ENCODE measurements at places on chromosomes 4 and X. TPM values are rescaled to one million over a fixed set of nuclear protein-coding genes. Genes with fewer than 3 reads are reported as not detected.

The ETDA gene
- not detected for total RNA-seq

The PCDH10 gene
- total RNA-seq = not detected

The VCX3A gene
- not detected for total RNA-seq

GRCh38 chr4:105186701-105187161 lies 40.1 kb downstream of the TET2 start:
- no peaks in the 10 kb centered on the region for H3K27me3 ChIP-seq
- peaks cover 29% of the 10 kb centered on the region for H3K4me1 ChIP-seq
- H3K36me3 ChIP-seq = peaks cover 27% of the 10 kb centered on the region
- H3K4me3 ChIP-seq = no peak overlapping the region

The BCOR gene
- 64.5 TPM for total RNA-seq

- peaks cover 2% of the 10 kb centered on the region for H3K36me3 ChIP-seq
- H3K4me3 ChIP-seq = no peak overlapping the region
- DNase-seq = no peak
- H3K27me3 ChIP-seq = no peaks in the 10 kb centered on the region
- no peak overlapping the region for H3K27ac ChIP-seq
- peaks cover 14% of the 10 kb centered on the region for H3K4me1 ChIP-seq
These were observed 155.2 kb upstream of the PPP1R2C start for GRCh38 chrX:42933187-42933586.

GRCh38 chr4:152382057-152382785 lies 153.7 kb downstream of the FBXW7 start:
- H3K4me1 ChIP-seq = peaks cover 11% of the 10 kb centered on the region
- H3K27ac ChIP-seq = no peak overlapping the region
- H3K36me3 ChIP-seq = peaks cover 2% of the 10 kb centered on the region
- no peaks in the 10 kb centered on the region for H3K27me3 ChIP-seq
- no peak for DNase-seq
- peak overlapping the region; percentile 78 for H3K4me3 ChIP-seq

GRCh38 chr4:14167876-14168510 lies 540.5 kb upstream of the BOD1L1 start:
- H3K4me1 ChIP-seq = no peaks in the 10 kb centered on the region
- no peak overlapping the region for H3K27ac ChIP-seq
- H3K27me3 ChIP-seq = no peaks in the 10 kb centered on the region
- no peaks in the 10 kb centered on the region for H3K36me3 ChIP-seq
- no peak for DNase-seq

GRCh38 chrX:38018766-38019425 lies 12.5 kb downstream of the SYTL5 start:
- no peak for DNase-seq
- H3K36me3 ChIP-seq = no peaks in the 10 kb centered on the region
- no peak overlapping the region for H3K27ac ChIP-seq
- no peaks in the 10 kb centered on the region for H3K4me1 ChIP-seq
- no peak overlapping the region for H3K4me3 ChIP-seq

DNA sequence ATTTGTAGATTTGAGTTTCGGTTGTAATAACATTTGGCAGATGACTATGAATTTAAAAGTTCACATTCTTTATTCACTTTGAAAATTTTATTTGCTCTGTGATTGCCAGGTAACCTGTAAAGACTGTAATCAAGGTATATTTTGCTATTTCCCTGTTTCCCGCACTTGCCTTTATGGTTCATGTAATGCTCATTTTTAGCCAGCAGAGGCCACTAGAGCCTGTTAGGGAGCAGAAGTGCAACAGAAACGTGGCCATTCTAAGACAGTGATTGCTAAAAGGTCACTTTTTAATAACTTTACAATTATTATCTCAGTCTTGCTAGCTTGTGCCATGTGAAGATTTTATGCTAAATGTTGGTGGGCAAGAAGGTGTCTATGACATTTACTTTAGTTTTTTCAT lies 12.4 kb downstream of the YIPF6 start:
- peaks cover 22% of the 10 kb centered on the region for H3K36me3 ChIP-seq
- H3K27ac ChIP-seq = no peak overlapping the region
- peak; percentile 80 for DNase-seq
- no peaks in the 10 kb centered on the region for H3K27me3 ChIP-seq

DNA sequence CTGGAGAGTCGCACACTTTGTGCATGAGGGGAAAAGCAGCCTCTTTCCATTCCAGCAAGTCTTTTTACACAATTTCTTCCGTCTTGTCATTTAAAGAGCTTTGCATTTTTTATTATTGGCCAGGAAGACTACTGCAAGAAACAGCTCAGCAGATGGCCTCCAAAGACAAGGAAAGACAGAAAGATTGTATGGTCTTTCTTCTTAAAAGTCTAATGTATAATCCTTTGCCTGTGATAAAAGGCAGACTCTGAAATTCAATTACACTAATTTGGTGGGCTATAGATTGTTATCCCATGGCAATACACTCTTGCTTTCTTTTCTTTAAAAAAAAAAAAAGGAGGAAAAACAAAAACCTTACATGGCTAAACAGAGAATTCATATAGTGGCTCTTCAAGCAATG lies 5.9 kb downstream of the CAPN6 start:
- no peaks in the 10 kb centered on the region for H3K4me1 ChIP-seq
- DNase-seq = no peak
- H3K4me3 ChIP-seq = no peak overlapping the region
- no peak overlapping the region for H3K27ac ChIP-seq
- no peaks in the 10 kb centered on the region for H3K27me3 ChIP-seq
- no peaks in the 10 kb centered on the region for H3K36me3 ChIP-seq

The BBS7 gene
- total RNA-seq = 18.7 TPM

GRCh38 chr4:98510757-98511517 lies 147.5 kb downstream of the TSPAN5 start:
- H3K4me1 ChIP-seq = peaks cover 62% of the 10 kb centered on the region
- peak overlapping the region; percentile 73 for H3K4me3 ChIP-seq
- H3K27me3 ChIP-seq = no peaks in the 10 kb centered on the region
- peak; percentile 81 for DNase-seq
- peak overlapping the region; percentile 78 for H3K27ac ChIP-seq

DNA sequence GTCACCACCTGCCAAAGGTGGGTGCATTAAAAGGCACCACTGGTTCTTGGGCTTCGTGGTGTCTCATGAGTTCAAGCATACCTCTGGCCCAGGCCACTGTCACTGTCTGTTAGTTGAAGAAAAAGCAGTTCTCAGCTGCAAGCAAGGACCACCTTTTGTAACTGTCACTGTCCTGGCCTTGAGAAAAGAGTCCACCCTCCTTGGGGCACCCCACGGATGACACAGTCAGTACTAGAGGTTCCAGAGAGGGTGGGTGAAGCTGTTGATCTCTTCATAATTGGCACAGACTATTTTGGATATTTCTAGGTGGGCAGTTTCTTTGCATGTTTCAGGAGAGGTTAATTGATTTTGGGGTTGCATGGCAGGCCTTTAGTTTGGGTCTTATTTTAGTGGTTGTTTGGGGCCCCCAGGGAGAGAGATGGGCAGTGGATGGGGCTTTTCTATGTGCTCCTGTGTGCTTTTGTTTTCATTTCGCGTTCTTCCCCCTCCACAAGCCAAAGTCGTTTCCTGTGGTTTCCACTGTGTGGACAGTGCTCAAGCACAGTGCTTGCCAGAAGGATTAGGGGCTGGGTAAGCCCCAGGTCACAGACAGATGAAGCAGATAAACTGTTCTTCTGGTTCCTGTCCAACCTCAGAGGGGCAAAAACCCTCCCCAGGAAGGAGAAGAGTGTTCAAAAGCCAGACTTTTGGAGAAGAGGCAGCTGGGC lies 156.2 kb upstream of the PPP1R2C start:
- peak overlapping the region; percentile 86 for H3K27ac ChIP-seq
- DNase-seq = peak; percentile 78
- no peaks in the 10 kb centered on the region for H3K27me3 ChIP-seq
- peaks cover 6% of the 10 kb centered on the region for H3K36me3 ChIP-seq
- H3K4me1 ChIP-seq = peaks cover 14% of the 10 kb centered on the region
- H3K4me3 ChIP-seq = peak overlapping the region; percentile 69

The SASH3 gene
- total RNA-seq = 115 TPM

- peaks cover 2% of the 10 kb centered on the region for H3K36me3 ChIP-seq
- DNase-seq = peak; percentile 80
These were observed 107.5 kb upstream of the RPL34 start for GRCh38 chr4:108512615-108513505.

GRCh38 chrX:63768760-63769159 lies 16.3 kb downstream of the ARHGEF9 start:
- H3K4me3 ChIP-seq = no peak overlapping the region
- H3K36me3 ChIP-seq = no peaks in the 10 kb centered on the region
- no peak overlapping the region for H3K27ac ChIP-seq
- DNase-seq = no peak

- H3K4me3 ChIP-seq = no peak overlapping the region
- H3K27me3 ChIP-seq = no peaks in the 10 kb centered on the region
- no peak for DNase-seq
- no peak overlapping the region for H3K27ac ChIP-seq
These were observed 30.4 kb downstream of the CCNQ start for GRCh38 chrX:153568451-153569011.

- no peaks in the 10 kb centered on the region for H3K27me3 ChIP-seq
- DNase-seq = no peak
- no peak overlapping the region for H3K27ac ChIP-seq
- no peaks in the 10 kb centered on the region for H3K36me3 ChIP-seq
- no peak overlapping the region for H3K4me3 ChIP-seq
- H3K4me1 ChIP-seq = no peaks in the 10 kb centered on the region
These were observed 718.1 kb downstream of the SMARCA1 start for GRCh38 chrX:128805236-128805635.

GRCh38 chr4:22190855-22191254 lies 242.3 kb upstream of the KCNIP4 start:
- no peak for DNase-seq
- no peaks in the 10 kb centered on the region for H3K4me1 ChIP-seq
- H3K27me3 ChIP-seq = no peaks in the 10 kb centered on the region
- H3K36me3 ChIP-seq = no peaks in the 10 kb centered on the region
- no peak overlapping the region for H3K27ac ChIP-seq
- H3K4me3 ChIP-seq = no peak overlapping the region

DNA sequence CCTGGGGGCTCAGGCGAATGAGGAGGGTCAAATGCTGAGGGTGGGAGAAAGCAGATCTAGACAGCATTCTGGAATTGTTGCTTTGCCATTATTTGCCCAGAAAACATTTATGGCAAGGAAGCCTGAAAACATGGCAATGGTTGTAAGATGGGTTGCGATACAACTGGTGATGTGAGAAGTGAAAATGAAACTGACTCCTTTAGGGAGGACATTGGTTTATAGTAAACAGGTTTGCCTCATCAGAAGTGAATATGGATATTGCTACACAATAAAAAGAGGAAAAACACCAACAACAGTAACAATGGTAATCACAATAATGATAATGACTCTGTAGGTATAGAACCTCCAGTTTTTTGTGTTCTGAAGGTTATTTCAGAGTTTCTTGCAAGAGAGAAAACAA lies 107.0 kb upstream of the TBC1D9 start:
- peaks cover 7% of the 10 kb centered on the region for H3K4me1 ChIP-seq
- H3K27me3 ChIP-seq = peaks cover 20% of the 10 kb centered on the region
- no peak overlapping the region for H3K4me3 ChIP-seq

The OFD1 gene
- 19.3 TPM for total RNA-seq

The EVC2 gene
- total RNA-seq = 0.40 TPM

- H3K4me3 ChIP-seq = no peak overlapping the region
- no peaks in the 10 kb centered on the region for H3K36me3 ChIP-seq
- no peaks in the 10 kb centered on the region for H3K4me1 ChIP-seq
These were observed 32.8 kb upstream of the PPARGC1A start for GRCh38 chr4:23922541-23923111.

The TRAM1L1 gene
- total RNA-seq = not detected

The CHRDL1 gene
- total RNA-seq = not detected

DNA sequence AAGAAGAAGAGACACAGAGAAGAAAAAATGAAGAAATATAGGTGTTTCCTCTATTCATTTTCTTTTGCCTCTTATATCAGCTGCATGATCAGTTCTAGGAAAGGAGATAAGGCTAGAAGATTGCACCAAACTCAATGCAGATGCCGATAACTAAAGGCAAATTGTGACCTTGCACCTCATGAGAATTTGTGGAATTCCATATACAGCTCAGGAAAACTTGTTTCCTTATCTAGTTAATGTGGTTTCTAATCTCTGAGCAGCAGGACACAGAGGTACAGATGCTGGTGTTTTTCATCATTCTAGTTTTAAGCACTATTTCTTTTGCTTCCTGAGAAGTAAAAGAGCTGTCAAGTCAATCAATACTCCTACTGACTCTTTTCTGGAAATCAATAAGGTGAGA lies 104.6 kb upstream of the NWD2 start:
- H3K36me3 ChIP-seq = no peaks in the 10 kb centered on the region
- DNase-seq = no peak
- no peaks in the 10 kb centered on the region for H3K27me3 ChIP-seq
- H3K4me3 ChIP-seq = no peak overlapping the region

All from activated CD4-positive, alpha-beta T cell treated with anti-CD3 and anti-CD28 coated beads, Interleukin-2, amount 10 ng/mL, durations not matched to agents 24 days and 14 days (primary cell).